ENCODE measurements at places on chromosomes 12 and 14.

- no peak for DNase-seq
Observed at GRCh38 chr12:128057586-128057985, 209.4 kb upstream of the TMEM132C start.

DNA sequence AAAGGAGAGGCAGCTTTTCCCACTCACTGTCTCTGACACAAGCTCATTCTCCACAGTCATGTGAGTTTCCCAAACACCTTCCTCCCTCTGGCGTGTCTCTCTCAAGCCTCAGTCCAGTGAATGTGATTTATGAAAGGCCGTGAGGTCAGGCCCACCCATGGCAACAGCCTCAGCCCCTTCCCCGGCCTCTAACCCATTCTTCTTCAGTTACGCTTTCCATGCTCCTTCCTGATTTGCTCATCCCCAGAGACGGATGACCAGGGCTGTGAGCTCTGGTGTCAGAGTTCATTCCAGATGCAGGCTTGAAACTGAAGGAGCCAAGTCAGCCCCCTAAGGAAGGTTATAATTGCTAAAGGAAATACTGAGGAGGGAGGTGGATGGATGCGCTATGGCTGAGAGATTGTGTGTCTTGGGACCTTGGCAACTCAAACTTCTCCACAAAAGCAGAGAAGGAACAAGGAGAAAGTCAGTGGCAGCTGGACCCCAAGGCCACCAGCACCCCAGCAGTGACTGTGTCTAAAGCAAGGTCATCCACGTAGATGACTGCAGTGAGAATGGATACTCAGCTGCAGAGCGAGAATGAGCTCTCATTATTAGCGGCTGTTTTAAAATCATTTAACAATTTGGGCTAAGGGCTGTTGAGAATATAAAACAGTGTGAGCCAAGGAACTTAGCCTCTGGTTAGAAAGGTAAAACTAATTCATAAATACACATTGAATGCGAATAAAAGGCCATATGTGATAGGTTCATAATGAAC lies 84.1 kb downstream of the FBXL14 start:
- no peak for DNase-seq

DNA sequence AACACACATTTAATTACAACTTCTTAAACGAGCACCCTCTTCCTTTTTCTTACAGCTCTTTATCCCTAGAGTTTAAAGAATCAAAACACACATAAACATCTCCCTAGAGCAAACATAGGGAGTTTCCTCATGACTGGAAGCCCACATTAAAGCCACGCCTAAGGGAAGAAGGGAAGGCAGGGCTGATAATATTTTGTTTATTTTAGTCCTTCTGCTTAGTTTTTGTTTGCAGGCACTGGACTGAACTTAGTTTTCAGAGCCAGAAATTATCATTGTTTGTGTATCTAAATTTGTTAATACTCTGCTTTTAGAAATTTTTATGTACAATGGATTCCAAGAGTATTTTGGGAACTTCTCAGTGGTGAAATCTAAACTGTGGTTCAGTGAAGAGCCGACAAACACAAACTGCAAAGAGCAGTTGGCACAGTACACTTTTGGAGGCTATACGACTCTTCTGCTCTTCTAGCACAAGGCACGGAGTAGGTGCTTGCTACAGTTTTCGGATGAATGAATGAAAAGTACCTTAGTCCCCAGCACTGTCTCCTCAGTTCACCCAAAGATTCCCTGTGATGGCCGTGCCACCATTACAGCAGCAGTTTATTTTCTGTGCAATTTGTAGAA lies 17.6 kb upstream of the AMIGO2 start:
- DNase-seq = no peak

- no peak for DNase-seq
Observed at GRCh38 chr12:117527479-117527855, 166.0 kb upstream of the NOS1 start.

DNA sequence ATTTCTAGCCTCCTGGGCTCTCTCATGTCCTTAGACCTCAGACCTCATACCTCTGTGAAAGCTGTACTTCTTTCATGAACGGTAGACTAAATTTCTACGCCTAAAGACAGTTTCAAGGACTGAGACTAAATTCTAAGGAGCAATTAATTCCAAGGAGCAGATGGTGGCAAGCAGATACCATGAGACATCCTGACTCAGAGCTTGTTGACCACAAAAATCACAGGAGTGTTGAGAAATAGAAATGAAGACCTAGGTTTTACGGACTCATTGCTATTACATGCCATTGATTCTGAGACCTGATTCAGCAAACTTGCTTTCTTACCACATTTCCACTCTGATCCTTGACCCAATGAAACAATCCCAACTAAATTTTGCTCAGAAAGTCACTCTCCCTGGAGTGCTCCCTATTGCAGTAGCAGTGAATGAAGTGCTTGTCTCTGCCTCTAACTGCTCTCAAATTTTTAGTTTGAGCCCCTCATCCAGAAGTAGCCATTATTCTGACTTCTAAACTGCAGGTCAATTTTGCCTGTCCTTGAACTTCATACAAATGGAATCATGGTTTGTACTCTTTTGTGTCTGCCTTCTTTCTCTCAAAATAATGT lies 52.0 kb downstream of the PEX5 start:
- no peak for DNase-seq

All from NT2/D1 (cell line).